ENCODE measurements at places on chromosomes 16 and 17.

- ATAC-seq, result no peak
Measured at GRCh38 chr16:27822996-27823395, 240.5 kb downstream of the GSG1L start.

- ATAC-seq, result peak; percentile 96
Measured at GRCh38 chr17:19648475-19649273, at the start of gene ALDH3A2. TSS of gene ALDH3A2 (plus strand) at chr17:19648751. CDS start at chr17:19648972, 221 bp downstream.

DNA sequence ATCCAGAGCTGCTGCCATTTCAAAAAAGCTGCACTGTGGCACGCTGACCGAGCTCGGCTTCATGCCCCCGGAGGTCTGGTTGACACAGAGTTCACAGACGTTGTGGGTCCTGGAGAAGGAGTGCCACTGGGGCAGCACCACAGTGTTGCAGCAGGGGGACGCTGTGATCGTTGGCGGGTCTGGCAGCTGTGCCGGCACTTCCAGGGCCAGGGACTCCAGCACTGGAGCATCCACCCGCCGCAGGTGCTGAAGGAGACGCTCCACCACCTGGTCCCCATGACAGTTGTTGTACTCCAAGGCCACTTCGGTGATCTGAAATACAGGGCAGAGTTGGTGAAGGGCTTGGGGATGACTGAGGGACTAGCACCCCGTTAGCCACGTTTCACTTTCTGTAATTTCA, 23.5 kb downstream of the SNN start:
- no peak for ATAC-seq

- ATAC-seq, result 0 out of 3 replicates have a peak, but pooled peaks have one; percentile 7
Measured at GRCh38 chr17:75067856-75068255, 19.9 kb upstream of the SLC16A5 start.

GRCh38 chr16:17227278-17227677, 243.5 kb downstream of the XYLT1 start:
- no peak for ATAC-seq

- ATAC-seq, result 0 out of 3 replicates have a peak, but pooled peaks have one; percentile 0
Measured at GRCh38 chr17:73308017-73308823, 3.6 kb downstream of the CDC42EP4 start.

GRCh38 chr16:6822041-6822440, 510.6 kb upstream of the RBFOX1 start:
- ATAC-seq, result no peak

- peak; percentile 89 for ATAC-seq
Measured at GRCh38 chr17:67421869-67422273, 44.8 kb downstream of the PITPNC1 start.

DNA sequence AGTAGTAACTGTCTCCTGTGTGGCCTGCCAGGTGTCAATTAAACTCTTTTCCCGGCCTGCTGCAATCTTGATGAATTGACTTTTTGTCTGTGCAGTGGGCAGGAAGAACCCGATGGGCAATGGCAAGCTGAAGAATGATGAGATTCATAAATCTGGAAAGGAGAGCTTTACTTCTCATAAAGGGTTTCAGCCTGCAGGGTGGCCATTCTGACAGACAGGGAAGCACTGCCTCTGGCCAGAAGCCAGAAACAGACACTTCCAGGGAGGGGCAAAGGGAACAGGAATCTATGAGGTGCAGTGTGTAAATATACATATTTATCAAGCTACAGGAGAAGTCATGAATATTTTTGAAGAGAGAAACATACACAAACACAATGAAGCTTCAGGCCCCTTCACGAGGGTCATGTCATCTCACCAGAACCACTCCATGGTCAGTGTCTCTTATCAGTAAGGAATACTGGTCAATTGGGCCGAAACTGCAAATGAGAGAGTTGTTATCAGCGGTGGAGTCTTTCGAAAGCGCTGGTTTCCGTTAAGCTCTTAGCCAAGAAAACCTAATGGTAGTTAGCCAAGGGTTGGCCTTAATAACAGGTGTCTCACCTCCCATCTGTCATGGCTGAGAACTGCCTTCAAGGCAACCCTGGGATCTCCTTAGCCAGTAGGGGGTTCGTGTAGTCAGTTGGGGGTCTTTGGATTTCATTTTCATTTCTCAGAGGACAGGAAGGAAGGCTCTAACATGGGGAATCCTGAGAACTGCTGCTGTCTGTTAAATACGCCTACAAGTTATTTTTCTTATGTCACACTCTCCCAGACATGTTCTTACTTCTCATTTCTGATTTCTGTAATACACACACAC, 1.2 kb upstream of the NARF start:
- no peak for ATAC-seq

DNA sequence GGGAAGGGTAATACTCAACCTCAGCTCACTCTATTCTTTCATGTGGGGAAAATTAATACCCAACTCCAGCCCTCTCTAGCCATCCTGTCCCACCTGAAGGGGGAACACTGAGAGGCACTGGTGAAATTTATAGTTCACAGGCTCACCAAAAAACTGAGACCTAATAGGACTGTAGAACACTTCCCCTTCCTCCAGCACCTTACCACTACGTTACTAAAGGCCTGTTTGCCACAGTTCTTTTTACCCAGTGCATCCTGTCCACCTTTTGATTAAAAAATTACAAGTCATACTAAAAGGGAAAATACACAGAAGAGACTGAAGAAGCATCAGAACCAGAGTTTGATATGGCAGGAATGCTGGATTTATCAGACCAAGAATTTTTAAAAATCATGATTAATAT, 26.0 kb downstream of the DHRS7B start:
- no peak for ATAC-seq

DNA sequence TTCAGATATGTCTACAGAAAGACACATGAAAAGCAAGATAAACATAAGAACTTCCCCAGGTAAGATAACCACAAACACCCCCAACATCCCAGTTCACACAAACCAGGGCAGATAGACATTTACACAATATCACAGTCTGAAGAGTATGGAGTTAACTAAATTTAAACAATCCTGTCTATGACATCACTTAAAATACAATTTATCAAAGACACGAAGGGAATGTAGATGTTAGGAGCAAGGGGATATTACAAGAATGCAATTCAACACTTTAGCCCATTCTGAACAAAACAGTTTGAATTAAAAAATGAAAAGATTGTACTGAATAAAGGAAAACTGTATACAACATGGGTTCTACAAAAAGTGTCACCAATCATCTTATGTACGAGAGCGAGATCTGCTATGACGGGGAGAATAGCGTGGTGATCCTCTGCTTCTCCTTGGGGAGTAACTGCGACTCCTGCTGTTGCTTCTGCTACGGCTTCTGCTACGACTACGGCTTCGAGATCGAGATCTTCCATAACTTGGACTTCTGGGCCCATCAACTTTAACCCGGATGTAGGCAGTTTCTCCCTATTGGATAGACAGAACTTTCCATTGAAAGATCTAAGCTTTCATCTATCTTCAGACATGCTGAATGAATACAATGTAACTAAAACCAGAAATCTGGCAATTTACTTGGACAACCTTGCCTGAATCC, 1.9 kb downstream of the SRSF1 start:
- ATAC-seq, result no peak

GRCh38 chr16:66542396-66542795, 7.5 kb downstream of the TK2 start:
- ATAC-seq, result no peak

DNA sequence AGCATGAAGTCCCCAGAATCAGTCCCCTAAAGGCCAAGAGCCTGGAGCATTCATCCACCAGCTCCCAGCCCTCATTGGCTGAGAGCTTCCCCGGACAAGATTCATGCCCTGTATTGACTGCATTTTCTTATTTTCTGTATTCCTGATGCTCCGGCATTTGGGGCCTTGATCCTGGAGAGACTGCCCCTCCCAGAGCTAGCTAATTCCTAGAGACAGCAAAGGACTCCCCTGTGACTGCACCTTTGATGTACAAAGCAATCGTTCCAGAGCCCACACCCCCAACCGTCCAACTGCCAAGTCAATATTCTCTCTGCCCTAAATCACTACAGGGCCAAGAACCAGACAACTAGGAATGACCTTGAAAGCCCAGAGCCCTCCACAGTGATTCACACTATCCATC, 93.4 kb upstream of the CDH5 start:
- ATAC-seq, result no peak

DNA sequence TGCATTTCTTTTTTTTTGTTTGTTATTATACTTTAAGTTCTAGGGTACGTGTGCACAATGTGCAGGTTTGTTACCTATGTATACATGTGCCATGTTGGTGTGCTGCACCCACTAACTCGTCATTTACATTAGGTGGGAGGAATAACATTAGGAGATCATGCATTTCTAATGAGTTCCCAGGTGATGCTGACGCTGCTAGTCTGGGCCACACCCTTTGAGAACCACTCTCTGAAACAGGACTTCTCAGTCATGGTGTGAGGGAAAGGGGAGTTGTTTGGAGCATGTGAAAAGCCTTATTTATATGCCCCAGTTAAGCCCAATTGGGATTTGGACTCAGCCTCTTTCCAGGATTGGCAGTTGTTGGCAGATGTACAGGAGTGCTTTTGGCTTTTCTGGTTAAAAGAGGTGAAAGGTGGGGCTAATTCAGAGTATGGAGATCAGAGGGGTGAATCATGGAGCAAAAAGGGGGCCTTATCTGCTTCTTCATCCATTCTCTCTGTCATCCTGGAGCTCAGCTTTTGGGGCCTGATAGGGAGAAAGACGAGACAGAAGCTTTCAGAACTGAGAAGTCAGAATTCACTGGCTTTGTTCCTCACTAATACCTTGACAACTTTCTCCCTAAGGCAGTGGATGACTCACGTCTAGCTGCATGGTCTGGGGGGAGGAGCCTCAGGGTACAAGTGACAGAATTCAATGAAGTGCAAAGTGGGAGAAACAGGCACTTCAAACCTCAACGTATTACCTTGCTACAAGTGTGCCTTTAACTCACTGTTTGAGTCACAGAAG, 180.0 kb upstream of the CACNG3 start:
- no peak for ATAC-seq

DNA sequence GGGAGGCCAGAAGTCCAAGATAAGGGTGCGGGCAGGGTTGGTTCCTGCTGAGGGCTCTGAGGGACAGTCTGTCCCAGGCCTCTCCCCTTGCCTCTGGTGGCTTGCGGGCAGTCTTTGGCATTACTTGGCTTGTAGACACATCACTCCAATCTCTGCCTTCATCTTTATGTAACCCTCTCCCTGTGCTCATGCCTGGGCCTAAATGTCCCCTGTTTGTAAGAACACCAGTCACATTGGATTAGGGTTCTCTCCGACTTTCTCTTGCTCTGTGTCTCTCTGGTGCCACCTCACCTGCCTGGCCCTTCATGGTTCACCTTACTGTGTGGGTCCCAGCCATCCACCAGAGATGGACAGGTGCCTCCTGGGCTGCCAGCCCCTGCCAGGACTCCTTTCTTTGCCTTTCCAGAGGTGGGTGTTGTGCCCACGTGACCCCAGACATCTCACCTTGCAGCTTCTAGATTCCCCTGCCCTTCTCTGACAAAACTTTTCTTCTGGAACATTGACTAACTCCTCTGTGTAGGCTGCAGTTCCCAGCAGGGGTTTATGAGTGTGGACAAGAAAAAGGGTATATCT, 205.8 kb downstream of the MSI2 start:
- no peak for ATAC-seq

DNA sequence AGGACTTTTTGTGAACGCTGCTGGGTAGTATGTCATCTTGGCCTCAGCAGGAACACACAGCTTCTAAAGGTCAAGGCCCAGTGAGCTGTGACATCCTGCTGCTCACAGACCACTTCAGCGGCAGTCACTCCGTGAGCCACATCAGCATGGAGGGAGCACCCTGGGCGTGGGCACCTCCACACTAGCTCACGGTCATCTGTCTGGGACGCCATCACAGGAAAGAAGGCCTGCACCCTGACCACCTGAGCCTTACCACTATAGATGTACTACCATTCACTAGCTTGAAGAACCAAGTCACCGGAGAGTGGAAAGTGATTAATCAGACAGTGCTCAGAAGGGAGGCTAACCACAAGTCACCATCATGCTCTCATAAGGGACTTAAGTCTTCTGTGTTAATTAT, 3.3 kb downstream of the AXIN1 start:
- no peak for ATAC-seq

DNA sequence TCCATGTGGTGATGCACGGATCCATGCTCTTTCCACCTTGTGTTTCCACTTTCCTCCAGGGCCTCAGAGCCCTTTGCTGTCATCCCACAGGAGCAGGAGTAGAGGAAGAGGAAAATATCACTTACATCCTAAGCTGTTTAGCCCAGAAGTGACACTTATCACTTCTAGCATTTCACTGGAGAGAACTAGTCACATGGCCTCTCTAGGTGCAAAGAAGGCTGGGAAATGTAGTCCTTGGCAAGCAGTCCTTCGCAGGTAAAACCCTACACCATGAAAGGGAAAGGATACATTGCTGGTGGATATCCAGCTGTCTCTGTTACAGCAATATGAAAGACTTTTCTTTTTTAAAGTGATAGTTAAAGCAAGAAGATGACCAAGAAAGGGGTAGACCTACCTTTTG, 185.9 kb downstream of the RGS9 start:
- ATAC-seq, result peak; percentile 41
